Mucosa of descending colon (tissue), 3 donors: ENCODE measurements at places on chromosomes 16 and 17.

DNA sequence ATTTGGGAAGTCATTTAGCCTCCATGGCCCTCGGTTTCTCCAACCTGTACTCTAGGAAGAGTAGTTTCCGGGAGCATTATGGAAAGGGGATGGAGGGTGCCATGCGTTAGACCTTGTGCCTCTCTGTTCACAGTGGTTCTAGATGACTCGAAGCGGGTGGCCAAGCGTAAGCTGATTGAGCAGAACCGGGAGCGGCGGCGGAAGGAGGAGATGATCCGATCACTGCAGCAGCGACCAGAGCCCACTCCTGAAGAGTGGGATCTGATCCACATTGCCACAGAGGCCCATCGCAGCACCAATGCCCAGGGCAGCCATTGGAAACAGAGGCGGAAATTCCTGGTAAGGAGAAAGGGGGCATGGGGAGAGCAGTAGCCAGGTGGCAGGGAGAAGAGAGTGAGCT lies 15.9 kb downstream of the NR1D1 start:
- no peak for DNase-seq

- DNase-seq: no peak
Measured at GRCh38 chr16:16009401-16009800, 60.0 kb downstream of the ABCC1 start.

- DNase-seq: peak; percentile 70
Measured at GRCh38 chr17:68011199-68011665, 15.0 kb upstream of the C17orf58 start.

GRCh38 chr17:16361874-16362273 lies 8.6 kb upstream of the CENPV start:
- no peak for DNase-seq

DNA sequence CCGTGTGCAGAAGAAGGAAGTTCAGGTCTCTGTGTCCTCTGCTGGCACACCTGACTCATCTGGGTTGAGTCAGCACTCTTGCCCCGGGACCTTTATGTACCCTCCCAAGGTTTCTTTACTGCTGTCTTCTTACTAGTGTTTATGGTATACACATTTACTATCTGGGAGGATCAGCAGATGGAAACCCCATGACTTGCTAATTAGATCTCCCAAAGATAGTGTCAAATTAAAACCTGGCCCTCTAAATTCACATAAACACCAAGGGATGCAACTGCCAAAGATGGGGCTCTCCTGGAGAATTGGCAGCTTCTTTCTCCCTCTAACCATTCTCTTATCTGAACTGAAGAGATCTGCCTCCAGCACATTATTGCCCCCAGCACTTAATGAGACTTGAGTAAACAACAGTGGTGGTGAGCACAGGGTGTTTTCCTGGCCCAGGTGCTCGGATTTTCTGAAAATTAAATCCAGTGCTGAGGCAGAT lies 718.1 kb upstream of the SOX9 start:
- DNase-seq: no peak

- no peak for DNase-seq
Measured at GRCh38 chr16:65833171-65833871, 533.2 kb upstream of the CDH5 start.

DNA sequence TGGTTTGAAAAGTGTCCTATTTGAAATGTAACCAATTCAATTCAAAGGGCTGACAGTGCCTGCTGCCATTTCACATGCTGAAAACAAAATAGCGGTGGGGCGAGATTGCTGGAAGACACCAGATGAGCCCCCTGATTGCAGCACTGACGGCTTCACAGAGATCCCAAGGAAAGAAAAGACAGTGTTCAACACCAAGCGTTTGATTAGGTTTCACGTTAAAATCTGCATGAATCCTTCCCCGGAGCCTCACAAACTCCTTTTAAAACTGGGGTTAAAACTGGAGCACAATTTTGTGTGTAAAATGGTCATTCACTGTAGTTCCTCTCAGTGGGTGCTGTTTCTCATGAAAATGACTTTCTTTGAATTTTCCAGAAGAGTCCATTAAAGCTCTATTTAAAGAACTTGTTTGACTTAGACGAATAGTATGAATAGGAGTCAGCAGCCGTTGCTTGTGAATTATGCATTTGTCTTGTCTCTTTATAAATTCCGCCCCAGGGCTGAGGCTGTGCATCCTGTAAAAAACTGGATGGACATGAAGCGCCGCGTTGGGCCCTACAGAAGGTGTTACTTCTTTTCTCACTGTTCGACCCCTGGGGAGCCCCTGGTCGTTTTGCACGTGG lies 8.8 kb downstream of the MLYCD start:
- no peak for DNase-seq

DNA sequence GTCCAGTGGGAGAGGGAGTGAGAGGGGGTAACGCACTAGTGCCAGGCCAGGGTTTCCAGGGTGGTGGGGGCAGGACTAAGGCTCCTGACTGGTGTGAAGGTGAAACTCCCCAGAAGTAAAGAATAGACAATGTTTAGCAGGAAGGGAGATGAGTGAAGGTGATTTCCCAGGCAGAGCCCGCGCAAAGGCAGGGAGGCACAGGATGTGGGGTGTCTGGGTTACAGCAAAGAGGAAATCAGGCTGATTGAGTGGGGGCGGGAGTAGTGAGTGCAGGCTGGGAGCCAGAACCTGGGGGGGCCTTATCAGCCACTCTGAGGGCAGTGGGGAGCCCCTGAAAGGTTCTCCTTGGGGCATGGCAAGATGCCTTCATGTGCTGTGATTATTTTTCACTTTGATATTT lies 167.5 kb downstream of the UTP18 start:
- DNase-seq: no peak

- DNase-seq: no peak
Measured at GRCh38 chr17:36765436-36766043, 164.2 kb downstream of the MRM1 start.

GRCh38 chr17:78133971-78134898 lies 3.7 kb downstream of the TMC8 start:
- peak; percentile 79 for DNase-seq

GRCh38 chr16:9054460-9054859 lies 37.0 kb upstream of the HAPSTR1 start:
- no peak for DNase-seq

GRCh38 chr17:51995797-51996403 lies 162.6 kb downstream of the CA10 start:
- DNase-seq: no peak

- peak; percentile 97 for DNase-seq
Measured at GRCh38 chr17:42019509-42020404, at the start of gene NKIRAS2. Gene NKIRAS2, plus strand, starts transcription at chr17:42020090. Its CDS starts 1,488 bp downstream, at chr17:42021578.

DNA sequence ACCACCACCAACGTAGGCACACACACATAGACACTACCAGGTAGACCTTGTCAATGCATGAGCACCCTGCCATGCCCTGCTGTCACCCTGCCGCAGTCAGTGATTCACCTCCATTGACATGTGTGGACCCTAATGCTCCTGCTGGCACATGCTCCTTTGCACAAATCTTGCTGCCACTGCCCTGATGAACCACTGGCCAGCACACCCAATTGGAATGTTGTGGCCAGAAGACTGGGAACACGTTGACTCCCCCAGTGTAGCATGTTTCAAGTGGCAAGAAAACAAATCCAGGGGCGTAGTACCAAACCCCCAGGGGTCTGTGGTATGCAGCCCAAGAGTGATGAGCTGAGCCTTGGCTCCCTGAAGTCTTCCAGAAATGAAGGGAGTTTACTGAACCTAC lies 486.4 kb upstream of the KIF2B start:
- DNase-seq: no peak

GRCh38 chr16:30485818-30486436 lies 13.4 kb downstream of the ITGAL start:
- no peak for DNase-seq

GRCh38 chr17:5138616-5139457 lies 23.0 kb downstream of the USP6 start:
- DNase-seq: no peak

- peak; percentile 88 for DNase-seq
Measured at GRCh38 chr17:1186923-1187771, 7.4 kb upstream of the ABR start.

DNA sequence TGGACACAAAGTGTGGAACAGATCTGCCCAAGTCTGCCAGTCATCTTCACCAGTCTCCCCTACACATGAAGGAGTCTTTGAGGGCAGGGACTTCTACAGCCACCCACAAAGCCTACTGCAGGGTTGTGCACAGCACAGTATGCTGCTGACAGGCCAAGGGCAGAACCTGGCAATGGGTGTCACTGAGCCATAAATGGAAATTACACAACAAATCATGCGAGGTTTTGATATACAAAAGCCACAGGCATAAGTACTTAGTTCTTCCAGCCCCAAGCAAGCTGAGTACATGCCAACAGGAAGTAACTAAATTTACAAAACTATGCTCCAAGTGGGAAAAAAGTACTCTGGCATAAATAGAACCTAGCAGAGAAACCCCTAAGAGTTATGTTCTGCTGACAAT lies 7.8 kb upstream of the PSMC3IP start:
- no peak for DNase-seq

- no peak for DNase-seq
Measured at GRCh38 chr16:56513972-56514371, 5.9 kb downstream of the BBS2 start.

- DNase-seq: no peak
Measured at GRCh38 chr17:49015924-49016774, 19.0 kb downstream of the IGF2BP1 start.

DNA sequence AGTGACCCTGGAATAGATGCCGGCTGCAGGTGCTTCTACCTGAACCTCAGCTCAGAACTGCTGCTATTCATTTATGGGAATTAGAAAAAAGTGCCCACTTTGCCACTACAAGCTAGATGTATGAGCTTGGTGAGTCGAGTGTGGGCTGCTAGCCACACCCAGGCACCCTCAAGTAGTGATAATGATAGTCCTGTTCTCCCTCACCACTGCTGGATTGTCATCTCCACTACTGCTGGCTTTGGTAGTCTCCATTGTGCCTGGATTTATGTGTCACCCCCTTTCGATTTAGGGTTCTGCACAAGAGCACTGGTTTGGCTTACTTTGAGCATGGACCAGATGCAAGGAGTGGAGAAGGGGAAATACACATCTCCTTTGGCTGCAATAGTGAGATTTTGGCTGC lies 73.0 kb upstream of the N4BP1 start:
- DNase-seq: no peak

GRCh38 chr17:53150101-53150698 lies 672.5 kb upstream of the KIF2B start:
- no peak for DNase-seq

DNA sequence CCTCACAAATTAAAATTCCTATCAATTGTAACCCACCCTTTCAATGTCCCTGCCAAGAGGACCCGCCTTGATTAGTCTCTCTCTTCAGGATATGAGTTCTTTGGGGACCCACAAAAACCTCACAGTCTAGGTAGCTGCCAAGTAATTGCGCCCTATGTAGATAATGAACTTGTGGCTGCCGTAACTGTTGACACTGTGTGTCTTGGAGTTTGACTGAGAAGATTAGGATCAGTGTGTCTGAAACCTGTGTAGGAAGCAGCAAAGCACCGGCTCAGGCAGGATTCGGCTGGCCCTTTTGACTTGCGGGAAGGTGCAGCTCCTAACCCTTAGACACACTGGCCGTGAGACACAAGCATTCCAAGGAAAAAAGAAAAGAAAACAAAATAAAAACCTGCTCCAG lies 17.8 kb upstream of the SLC6A4 start:
- DNase-seq: no peak

- DNase-seq: no peak
Measured at GRCh38 chr17:42680331-42680808, 1.3 kb downstream of the CCR10 start.

DNA sequence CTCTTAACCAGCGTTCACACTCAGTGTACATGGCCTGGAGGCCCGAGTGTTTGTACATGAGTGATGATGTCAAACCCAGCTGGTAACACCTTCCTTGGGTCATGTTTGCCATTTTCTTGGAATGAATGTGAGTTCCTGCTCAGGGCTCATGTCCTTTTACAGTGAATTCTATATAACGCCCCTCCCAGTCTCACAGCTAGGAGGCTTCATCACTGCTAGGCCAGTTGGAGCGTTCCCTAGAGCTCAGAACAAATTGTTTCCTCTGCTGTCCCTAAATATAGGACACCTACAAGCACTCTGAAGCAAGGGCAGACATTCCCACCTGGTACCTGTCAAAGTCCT lies 5.5 kb downstream of the TIMM22 start:
- DNase-seq: no peak

DNA sequence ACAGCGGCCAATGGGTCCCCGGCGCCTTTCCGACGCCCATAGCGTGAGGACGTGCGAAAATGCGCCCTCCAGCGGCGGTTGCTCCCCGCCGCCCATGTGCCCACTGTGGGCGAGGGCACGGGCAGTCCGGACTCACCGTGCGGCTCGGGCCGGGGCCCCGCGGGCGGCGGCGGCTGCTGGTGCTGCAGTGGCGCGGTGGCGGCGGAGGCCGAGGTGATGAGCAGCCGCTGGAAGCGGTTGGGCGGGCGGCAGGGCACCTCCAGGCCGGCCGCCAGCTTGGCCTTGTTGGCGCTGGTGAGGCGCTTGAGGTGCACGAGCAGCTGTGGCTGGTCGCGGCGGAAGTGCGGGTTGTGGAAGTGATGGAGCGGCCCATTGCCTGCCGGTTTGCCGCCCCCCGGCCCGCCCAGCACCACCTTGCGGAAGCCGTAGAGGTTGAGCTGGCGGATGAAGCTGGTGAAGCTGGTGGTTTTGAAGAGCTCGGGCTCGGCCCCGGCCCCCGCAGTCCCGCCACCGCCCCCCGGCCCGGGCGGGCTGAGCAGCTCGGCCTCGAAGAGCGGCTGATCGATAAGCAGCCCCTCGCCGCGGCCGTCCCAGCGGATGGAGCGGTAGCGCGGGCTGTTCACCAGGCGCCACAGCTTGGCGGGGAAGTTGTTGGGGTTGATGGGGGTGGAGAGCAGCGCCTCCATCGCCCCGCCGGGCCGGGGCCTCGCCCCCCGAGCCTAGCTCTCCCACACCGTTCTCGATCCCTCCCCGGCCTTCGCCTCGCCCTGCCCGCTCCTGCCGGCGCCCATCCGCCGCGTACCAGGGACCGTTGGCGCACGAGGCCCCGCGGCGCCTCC lies at the start of gene HSF5:
Gene HSF5 (minus strand): TSS at position 820 of the 839 bp plus-strand sequence. CDS start 134 bp downstream, at position 686.
- DNase-seq: peak; percentile 46

DNA sequence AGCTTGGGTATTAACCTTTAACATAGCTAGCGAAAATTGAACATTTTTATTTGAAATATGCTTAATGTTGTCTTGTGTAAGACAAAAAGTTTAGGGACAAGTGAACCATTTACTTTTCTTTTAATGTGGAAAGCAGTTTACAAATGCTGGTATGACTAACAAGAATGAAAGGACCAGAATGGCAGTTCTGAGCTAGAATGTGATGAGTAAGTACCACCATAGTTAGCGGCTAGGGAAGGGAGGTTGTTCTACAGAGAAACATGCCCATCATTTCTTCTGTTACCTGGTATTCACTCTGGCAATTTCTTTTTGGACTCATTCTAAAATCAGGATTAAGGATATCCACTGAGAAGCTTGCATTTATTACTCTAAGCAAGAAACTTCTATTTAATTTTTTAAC lies 121.1 kb downstream of the WWOX start:
- DNase-seq: no peak
